Left kidney (tissue), 8 donors: ENCODE measurements at places on chromosomes 4 and X. TPM values are rescaled to one million over a fixed set of nuclear protein-coding genes. Genes with fewer than 3 reads are reported as not detected.

- peak; percentile 62 for DNase-seq
Measured at GRCh38 chr4:139229534-139230039, 50.4 kb downstream of the MGARP start.

- no peak for DNase-seq
Measured at GRCh38 chr4:26288355-26288909, 32.4 kb upstream of the RBPJ start.

DNA sequence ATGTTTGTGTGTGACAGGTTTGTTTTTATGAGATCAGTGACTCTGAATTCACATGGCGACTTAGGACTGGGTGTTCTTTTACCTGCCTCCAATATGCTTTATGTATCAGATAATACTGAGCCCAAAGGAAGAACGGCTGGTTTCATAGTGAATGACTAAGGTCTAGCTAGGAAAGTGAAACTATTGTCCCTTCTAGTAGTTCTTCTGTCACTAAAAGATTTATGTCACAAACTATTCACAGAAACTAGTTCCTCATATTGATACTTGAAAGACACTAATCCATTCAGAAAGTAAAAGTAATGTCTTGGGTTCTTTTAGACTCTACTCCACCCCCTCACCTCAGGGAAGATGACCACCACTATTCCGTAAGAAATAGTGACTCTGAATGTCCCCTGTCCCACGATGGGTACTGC is 81.7 kb downstream of the EGF start:
- DNase-seq, result no peak

DNA sequence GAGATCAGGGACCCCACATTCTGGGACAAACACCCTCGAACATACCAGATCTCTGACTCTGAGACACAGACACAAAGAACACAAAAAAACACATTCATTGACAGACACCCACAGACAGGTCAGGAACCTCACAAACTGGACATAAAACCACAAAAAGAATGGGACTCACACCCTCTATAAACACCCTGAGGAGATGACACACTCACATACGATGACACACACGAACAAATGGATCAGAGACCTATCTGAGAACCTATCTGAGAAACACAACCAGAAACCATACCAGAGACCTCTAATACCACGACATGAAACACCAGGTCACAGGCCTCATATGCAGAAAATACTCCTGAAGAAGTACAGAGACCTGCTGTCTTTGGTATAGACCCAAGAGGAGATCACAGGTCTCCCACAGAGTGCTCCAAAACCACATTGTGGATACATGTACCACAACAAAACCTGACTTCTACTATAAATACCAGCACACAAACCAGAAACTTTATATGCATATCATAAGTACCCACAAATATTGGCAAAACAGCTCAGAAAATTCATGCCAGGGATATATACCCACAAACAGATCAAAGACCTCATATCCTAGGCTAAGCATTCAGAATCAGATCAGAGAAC is 19.5 kb downstream of the SUV39H1 start:
- DNase-seq, result no peak

DNA sequence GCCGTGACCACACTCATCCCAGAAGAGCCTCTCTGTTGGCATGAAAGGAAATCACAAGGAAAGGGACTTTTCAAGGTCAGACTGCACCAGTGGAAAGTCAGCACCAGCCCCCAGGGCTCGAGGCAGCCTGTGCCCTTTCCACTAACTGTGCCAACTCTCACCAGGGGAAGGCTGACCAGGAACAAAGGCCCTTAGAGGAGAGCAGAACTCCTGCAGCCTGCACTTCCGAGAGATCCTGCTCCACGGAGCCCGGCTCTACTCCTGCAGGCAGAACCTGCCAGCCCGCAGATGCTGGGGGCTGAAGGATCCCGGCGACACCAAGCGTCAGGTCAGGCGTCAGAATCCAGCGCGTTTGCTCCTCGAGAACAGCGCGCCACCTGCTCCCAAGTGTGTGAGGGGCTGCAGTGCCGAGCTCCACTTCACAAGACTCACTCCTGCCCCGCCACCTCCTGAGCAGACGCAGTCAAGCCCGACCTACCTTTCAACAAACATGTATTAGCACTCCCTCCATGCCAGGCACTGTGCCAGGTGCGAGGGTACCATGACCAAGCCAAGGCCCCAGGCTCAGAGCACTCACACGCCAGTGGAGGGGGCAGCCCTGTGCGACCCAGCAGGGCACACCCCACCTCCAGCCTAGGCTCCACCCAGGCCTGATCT is 13.6 kb upstream of the HELT start:
- DNase-seq, result peak; percentile 69

GRCh38 chrX:16014171-16014570 is 109.2 kb upstream of the GRPR start:
- DNase-seq, result no peak

GRCh38 chrX:134679221-134679620 is 20.9 kb upstream of the PLAC1 start:
- DNase-seq, result no peak

DNA sequence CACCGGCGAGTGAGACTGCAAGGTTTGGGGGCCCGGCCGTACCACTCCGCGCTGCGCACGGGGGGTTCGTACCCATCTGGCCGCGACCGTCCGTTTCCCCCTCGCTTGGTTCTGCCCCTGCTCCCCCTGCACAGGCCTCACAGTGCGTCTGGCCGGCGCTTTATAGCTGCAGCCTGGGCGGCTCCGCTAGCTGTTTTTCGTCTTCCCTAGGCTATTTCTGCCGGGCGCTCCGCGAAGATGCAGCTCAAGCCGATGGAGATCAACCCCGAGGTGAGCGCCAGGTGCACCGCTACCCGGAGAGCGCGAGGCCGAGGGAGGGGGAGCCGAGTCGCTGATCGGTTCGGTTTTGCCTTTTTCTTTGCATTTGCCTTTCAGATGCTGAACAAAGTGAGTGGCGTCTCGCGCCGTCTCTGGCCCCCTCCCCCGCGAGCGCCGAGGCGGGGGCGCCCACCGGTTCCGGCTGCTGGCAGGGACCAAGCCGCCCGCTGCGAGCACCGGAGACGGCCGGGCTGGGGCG is at the start of gene UCHL1:
TSS of gene UCHL1 (plus strand) at position 189 of the 517 bp plus-strand sequence. CDS start at position 238, 49 bp downstream.
- peak; percentile 80 for DNase-seq

DNA sequence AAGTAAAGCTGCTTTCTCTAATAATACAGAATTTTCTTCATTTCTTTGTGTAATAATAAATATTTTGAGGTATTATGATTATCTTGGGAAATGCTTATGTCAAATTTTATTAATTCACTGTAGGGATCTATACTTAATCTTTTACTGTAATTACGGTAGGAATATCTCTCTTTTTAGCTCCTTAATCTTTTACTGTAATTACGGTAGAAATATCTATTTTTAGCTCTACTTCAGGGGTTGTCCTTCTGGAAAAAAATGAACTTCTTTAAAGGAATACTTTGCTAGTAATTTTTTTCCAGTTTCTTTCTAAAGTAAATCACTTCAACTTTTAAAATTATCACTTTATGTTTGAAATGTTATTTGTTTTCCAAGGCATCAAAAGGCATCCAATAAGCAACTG is 2229.4 kb upstream of the AGA start:
- DNase-seq, result no peak

DNA sequence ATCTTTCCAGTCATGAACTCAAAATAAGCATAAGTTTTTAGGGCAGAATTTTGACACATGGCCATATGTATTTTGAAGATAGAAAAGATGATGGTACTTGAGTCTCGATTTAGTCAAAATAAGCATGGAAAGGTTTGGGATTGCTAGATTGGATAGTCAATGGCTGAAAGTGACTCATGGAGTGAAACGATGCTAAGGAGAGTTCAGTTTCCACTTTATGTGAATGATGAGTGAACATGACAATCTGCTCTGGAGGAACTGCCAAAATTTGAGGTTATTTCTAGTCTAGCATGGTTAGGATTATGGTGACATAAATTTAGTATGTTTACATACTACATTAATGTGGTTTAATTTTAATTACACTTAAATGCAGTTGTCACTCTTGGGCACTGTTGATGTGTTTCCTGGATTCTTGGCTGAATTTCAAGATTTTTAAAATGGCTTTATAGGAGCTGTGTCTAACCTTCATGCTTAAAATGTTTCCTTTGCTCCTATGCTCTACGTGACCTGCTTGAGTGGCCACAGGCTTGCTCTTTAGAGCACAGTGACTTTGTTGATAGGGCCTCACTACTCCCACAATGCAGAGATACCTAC is 17.1 kb downstream of the DDX3X start:
- DNase-seq, result no peak

DNA sequence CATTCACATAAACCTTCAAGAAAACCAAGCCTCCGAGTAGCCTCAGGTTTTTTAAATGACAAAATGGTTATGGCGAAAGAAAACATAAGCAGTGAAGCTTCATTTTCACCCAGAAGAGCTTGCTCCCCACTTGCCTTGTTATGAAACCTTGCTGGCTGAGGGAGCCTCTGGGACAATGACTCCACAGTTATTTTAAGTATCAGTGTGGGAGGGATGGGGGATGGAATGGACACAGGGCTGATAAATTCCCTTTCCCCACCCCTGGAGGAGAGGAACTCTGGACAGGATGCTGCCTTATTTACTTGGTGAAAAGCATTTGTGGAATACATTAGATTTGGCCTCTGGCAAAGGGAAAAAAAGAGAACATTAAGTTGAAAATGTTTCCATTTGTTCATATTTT is 220.7 kb upstream of the CNKSR2 start:
- no peak for DNase-seq

GRCh38 chr4:11635342-11635741 is 206.6 kb upstream of the HS3ST1 start:
- DNase-seq, result no peak

- peak; percentile 36 for DNase-seq
Measured at GRCh38 chr4:150211799-150212445, 133.7 kb downstream of the DCLK2 start.

DNA sequence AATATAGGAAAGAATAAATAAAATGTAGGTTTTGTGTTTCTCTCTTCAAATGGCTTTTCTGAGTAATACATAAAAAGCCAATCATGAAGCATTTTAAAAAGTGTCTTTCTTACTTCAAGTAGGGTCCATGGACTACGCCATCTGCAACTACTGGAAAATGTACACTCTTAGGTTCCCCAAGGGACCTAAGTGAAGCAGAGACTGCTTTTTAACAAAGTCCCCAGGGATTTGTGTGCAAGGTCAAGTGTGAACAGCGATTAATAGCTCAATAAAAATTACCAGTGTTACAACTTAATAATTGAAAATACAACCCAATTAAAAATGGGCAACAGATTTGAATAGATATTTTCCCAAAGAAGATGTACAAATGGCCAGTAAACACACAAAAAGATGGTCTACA is 84.9 kb downstream of the ARHGAP6 start:
- DNase-seq, result no peak

- DNase-seq, result no peak
Measured at GRCh38 chrX:1485033-1485432, 32.3 kb upstream of the ASMTL start.

Gene CT45A5
- polyA plus RNA-seq, result not detected

Gene DACH2
- polyA plus RNA-seq, result 30.7 TPM

Gene SH2D1A
- 0.22 TPM for polyA plus RNA-seq

Gene CT83
- polyA plus RNA-seq, result not detected

Gene LRIT3
- polyA plus RNA-seq, result 1.4 TPM

Gene VEGFC
- polyA plus RNA-seq, result 17.1 TPM
